ENCODE measurements at places on chromosomes 2 and 18.

- no peak for DNase-seq
Measured at GRCh38 chr2:187877391-187877790, 323.2 kb upstream of the TFPI start.

DNA sequence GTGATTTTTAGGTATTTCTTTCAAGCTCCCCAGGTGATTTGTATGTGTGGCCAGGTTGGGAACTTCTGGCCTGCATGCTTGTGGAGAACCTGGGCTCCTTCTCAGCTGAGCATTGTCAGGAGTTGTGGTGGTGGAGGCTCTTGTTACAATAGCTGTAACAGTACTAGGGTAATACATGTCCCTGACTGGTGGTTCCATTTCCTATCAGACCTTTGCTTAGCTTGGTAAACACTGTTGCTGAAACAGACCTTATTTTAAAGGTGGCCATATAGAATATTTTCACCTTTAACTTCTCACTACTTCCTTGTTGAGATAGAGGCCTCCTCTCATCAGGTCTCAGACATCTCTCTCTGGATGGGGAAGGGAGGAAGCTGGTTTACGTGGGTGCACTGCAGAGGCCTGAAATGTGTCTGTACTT is 79.2 kb downstream of the SETBP1 start:
- DNase-seq = no peak

GRCh38 chr2:12304564-12305171 is 412.1 kb upstream of the TRIB2 start:
- no peak for DNase-seq

- DNase-seq = no peak
Measured at GRCh38 chr2:108079736-108080135, 93.4 kb downstream of the SLC5A7 start.

DNA sequence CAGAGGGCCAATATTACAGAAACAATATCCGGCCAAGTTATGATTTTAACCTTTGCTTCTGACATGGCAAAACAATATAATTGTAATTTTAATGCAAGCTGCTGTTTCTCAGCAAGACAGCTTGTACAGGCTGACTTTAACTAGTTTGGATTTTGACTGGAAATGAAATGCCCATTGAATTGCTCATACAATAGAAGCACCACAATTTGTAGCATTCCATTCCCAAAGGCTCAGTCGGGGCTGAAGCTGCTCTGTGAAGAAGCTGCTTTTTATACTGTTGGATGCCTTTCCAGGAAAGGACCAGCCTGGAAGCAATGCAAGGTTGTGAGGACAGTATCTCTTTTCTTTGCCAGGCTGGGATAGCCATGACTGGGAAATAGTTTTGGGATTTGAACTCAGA is 677.0 kb upstream of the FANCL start:
- DNase-seq = no peak

- DNase-seq = peak; percentile 77
Measured at GRCh38 chr2:11692966-11693521, 23.0 kb upstream of the NTSR2 start.

GRCh38 chr2:183070942-183071844 is 7.4 kb upstream of the DUSP19 start:
- DNase-seq = no peak

DNA sequence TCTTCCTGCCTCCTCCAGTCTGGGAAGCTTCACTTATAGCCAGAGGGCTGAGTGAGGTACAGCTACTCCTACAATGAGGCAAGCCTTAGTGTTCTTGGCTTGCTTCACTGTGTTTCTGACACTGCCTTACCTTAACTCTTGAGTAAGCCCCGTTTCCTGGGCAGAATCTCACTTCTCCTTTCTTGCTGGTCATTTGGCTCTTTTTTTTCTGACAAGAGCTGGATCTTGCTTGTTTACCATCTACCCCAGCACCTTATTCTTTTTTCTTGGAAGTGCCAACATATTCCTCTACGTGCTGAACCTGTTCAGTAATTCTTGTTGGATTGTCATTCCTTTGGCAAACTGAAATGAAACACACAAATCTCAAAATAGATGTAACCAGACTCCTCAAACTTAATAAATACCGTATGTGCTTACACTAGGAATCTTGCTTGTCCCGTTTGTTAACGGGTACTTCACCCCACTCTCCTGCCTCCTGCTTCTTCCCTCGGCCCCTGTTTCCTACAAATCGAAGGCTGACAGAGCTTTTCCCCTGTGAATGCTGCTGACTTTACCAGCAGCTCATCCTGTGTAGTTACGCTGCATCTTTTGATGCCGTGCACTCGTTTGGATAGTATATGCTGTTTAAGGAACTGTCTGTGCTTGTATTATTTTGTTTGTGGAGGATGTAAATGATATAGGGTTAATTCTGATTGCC is 132.2 kb downstream of the FMNL2 start:
- peak; percentile 67 for DNase-seq

DNA sequence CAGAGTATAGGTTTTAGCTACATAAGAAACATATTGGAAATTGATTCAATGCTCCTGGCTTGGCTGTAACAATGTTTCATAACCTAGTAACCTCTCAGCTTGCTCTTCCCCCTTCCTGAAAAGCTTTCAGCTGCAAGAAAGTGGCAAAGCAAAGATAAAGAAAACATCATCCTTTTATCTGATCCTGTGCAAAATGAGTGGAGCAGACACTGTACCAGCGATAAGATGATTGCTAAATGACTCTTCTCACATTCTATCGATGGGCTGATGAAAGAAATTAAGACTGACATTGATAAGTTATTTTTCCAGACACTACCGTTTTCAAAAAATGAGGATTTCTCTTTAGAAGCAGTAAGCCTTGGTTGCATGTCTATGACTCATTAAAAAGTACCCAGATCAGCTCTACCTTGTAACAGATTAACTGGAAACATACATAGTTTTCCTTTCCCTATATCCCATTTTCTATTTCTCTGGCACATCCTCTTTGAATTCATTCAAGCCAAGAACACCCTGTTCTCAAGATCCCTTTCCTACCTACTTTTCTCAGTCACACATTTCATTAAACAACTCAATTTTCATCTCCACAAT is 87.1 kb upstream of the LYPD1 start:
- DNase-seq = no peak

GRCh38 chr2:16063251-16063850 is 123.0 kb downstream of the MYCN start:
- no peak for DNase-seq

- DNase-seq = no peak
Measured at GRCh38 chr2:128630974-128631697, 312.5 kb upstream of the HS6ST1 start.

GRCh38 chr2:241895712-241896641 is 26.4 kb downstream of the RTP5 start:
- DNase-seq = no peak

- DNase-seq = no peak
Measured at GRCh38 chr2:26268213-26268612, 23.5 kb downstream of the HADHB start.

DNA sequence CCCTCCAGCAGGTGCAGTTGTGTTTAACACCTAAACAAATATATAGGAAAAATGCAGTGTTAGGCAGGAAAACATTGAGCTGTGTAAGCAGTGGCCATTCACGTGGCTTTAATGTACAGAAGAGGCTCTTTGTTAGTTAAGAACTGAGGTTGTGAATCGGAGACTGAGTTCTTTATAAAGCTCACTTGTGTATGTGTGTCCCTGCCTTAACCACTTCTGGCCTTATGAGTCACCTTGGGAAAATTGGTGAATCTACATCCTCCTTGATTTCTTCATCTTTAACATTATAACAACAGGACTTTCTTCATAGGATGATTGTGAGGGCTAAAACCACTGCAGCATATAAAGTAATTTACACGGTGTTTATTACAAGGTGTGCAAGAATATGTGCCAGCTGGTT is 188.4 kb upstream of the TPO start:
- no peak for DNase-seq

DNA sequence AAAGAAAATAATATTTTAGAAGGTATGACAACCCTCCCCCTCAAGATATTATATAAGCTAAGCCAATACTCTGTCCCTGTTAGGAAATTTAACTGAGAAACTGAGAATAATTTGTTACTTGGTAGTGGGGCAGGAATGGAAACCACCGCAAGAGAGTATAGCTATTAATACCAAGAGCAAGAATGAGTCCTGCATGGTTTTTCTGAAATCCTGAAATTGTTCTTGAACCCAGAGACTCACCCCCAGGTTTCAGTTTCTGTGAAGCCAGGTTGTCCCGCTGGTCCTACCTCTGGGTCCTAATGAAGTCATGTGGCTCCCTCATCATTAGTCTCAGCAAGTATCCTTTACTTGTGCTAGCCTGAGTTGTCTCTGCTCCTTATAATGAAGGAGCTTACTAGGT is 671.0 kb upstream of the ACVR2A start:
- DNase-seq = no peak

GRCh38 chr2:153059338-153060052 is 341.1 kb downstream of the ARL6IP6 start:
- no peak for DNase-seq

DNA sequence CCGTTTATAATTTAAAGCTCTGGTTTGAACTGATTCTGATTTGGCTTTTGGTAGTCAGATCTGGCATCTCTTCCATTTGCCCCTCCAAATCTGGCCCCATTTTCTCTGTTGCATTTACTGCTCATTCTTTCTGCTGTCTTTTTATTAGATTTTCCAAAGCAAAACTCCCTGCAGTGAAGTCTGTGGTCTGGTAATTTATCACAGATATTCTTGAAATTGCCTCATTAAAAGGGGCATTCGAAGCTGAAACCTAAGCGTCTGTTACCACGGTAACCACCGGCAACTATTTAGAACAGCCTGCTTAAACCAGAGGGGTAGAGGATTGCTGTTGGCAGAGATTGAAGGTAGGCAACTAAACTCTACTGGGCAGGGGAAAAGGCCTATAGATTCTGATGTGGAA is 111.5 kb upstream of the UPP2 start:
- DNase-seq = no peak

DNA sequence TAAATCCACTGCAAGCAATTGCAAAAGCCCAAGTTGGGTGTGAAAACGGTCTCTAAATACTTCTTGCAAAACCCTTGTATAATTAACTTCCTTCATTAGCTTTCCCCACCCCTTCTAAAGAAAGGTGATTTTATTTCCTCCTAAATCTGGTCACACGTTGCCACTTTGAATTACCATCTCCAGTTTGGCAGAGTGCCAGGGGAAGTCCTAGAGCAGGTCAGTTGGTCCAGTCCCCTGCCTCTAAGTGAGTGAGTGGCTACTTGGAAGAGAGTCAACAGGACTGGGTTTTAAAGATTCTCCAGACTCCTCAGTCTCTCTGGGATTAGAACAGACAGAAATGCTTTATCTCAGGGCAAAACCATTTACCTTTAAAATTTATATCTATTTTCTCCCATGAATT is 18.7 kb upstream of the LYPD6B start:
- no peak for DNase-seq

- DNase-seq = no peak
Measured at GRCh38 chr2:15563227-15564100, 2.3 kb upstream of the NBAS start.

GRCh38 chr2:213863541-213863940 is 547.3 kb upstream of the VWC2L start:
- DNase-seq = no peak

GRCh38 chr2:213971536-213971935 is 439.3 kb upstream of the VWC2L start:
- DNase-seq = no peak

DNA sequence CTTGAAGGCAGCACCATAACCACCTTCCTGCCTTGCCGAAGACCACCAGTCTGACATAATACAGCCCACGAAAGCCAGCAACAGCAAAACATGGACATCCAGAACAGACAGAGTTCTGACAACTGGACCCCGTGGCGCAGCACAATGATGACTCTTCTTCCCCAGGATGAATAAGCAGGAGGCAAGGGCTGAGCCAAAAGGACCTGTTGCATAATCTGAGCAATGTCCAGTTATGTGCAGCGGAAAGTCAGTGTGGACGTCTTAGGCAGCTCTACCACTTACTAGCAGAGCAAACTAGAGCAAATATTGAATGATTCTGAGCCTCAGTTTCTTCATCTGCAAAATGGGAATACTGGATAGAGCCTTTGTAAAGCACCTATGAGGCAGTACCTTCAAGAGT is 225.1 kb downstream of the ZBTB7C start:
- no peak for DNase-seq

GRCh38 chr2:69945941-69946340 is 15.5 kb downstream of the ASPRV1 start:
- DNase-seq = no peak

DNA sequence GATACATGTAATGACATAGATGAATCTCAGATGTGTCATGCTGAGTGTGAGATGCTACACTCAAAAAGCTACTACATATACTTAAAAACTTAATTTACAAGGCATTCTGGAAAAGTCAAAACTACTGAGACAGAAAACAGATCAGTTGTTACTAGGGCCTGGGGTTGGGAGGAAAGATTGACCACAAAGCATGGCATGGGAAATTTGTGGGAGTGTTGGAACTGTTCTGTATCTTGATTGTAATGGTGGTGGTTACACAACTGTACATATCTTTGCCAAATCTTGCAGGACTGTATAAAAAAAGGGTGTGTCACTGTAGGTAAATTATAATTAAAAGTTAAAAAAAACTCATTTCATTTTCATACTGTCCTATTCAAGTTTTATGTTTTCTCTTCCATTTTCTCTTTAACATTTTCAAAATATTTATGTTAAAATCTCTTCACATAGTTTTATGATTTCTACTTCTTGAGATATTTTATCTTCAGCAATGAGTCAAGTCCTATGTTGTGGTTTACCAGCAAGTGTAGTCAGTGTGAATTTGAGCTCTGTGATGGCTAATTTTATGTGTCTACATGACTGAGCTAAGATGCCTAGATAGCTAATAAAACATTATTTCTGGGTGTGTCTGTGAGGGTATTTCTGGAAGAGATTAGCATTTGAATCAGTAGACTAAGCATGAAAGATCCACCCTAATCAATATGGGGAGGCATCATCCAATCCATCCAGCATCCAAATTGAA is 58.6 kb upstream of the VRK2 start:
- no peak for DNase-seq

DNA sequence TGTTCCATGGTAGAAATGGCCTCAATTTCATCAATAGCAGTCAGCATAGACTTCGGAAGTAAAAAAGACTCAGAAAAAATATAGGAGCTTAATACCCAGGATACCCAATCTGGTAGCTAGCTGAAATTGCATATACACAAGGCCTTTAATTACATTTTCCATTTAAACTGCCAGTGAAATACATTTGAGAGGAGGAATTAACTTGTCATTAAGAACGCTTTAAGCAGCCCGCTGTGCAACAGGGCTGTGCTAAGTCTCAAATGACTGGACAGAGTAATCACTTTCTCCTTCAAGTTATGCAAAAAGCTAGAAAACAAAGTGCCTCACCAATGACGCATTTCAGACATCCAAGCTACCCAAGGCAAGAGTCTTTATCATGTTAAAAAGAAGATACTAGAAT is 558.8 kb downstream of the MBD2 start:
- no peak for DNase-seq

- DNase-seq = peak; percentile 74
Measured at GRCh38 chr2:8234757-8235374, 447.0 kb upstream of the ID2 start.

DNA sequence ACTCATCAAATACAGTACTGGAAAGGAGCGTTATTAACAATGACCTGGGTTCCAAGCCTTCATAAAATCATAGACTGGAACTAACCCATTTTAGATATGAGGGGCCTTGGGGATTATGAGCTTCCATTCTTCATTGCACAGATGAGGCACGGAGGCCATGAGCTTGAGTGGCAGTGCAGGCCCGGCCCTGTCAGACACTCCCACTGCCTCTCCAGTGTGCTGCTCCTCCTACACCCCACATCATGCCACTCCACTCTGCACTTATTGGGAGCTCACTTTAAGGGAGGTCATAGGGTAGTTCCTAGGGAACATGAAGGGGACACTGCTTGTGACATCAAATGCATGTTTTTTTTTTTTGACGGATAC is 77.9 kb downstream of the TSN start:
- DNase-seq = no peak

Measured in GM10248 (cell line).